Breast epithelium (tissue), 4 donors: ENCODE measurements at places on chromosomes 11 and 22. TPM values are rescaled to one million over a fixed set of nuclear protein-coding genes. Genes with fewer than 3 reads are reported as not detected.

GRCh38 chr11:28964811-28965210 is 856.6 kb downstream of the METTL15 start:
- DNase-seq, result no peak

DNA sequence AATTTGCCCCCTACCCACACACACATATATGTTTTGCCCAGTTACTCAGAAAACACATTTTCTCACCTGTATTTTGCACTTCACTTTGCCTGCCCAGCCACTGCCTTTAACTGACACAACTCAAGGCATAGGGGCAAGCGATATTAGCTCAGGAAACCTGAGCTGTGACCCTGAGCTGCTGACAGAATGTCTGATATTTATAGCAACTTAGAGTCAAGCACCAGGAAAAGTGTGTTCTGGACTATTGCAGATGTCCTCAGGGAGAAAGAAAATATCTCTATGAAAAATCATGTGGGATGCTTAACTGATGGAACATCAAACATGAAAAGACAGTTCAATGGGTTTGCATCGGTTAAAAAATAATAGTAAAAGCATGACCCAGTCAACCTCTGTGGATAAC is 63.9 kb upstream of the SLC35C1 start:
- no peak for DNase-seq

- DNase-seq, result no peak
Measured at GRCh38 chr11:11608783-11609232, 13.0 kb downstream of the GALNT18 start.

GRCh38 chr11:47460571-47461235 is 11.8 kb upstream of the RAPSN start:
- DNase-seq, result no peak

- DNase-seq, result no peak
Measured at GRCh38 chr11:73270855-73271477, 1.2 kb upstream of the P2RY6 start.

DNA sequence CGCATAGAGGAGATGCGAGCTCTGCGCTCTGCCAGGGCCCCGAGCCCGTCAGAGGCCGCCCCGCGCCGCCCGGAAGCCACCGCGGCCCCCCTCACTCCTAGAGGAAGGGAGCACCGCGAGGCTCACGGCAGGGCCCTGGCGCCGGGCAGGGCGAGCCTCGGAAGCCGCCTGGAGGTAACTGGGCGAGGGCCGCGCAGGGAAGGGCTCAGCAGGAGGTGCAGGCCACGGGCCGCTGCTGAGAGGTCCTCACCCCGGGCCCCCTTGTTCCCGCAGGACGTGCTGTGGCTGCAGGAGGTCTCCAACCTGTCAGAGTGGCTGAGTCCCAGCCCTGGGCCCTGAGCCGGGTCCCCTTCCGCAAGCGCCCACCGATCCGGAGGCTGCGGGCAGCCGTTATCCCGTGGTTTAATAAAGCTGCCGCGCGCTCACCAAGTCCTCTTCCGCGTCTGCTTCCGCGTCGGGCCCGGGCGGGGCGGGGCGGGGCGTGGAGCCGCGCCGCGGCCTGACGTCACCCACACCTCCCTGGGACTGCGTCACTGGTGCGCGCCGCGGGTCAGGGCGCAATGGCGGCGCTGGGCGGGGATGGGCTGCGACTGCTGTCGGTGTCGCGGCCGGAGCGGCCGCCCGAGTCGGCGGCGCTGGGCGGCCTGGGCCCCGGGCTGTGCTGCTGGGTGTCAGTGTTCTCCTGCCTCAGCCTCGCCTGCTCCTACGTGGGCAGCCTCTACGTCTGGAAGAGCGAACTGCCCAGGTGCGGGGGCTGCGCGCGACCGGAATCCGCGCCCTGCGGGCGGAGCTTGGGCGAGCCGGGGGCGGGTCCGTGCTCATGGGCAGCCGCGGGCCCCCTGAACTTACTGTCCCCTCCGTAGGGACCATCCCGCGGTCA is at the start of gene RCE1:
Gene RCE1 (plus strand): TSS at position 546 of the 880 bp plus-strand sequence. CDS start 15 bp downstream, at position 561.
- DNase-seq, result peak; percentile 89

DNA sequence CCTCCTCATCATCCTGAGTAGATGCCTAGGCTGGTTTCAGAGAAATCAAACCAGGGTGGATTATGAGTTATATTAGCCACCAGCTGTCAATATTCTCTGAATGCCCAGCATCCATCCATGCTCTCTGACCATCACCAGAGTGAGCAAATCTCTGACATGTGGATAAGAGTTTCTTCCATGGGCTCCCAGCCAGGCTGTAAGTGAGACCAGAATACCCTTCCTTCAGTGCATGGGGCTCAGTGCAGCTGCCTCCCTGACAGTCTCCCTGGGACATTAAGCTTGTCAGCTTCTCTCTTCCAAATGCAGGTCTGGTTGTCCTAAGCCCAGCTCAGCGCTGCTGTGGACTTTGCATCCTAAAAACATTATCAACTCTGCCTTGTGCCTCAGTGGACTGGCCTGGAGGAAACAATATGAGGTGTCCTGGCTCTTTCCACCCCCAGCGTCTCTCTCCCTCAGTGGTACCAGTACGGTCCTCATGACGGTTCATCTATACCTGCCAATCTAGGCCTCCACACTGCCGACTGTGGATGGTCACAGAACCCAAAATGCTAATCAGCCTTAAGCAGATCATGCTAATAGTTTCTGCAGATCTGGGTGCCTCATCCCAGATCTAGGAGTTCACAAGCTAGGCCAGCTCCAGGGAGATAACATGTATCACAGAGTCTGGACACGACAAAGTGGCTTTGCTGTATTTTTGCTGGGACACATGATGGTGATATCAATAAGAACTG is 41.6 kb upstream of the PRAME start:
- DNase-seq, result no peak

- no peak for DNase-seq
Measured at GRCh38 chr11:41313226-41313625, 146.2 kb downstream of the LRRC4C start.

- DNase-seq, result no peak
Measured at GRCh38 chr22:27556371-27556770, 245.2 kb downstream of the MN1 start.

DNA sequence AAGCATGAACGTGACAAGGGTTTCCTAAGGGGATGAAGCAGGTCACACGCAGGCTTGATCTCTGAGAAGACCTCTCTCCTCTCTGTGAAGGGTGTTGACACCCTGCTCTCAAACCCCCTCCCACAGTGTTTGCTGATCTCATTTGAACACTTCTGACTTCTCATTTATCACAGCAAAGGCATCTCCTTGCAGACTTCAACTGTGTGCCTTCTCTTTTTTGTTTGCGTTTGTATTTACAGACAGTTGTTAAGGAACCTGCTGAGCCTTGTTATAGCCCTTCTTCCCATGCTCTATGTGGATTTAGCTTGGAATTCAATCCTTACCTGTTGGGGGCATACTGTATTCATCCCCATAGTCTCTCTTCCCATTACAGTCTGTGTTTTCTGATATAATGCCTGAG is 206.5 kb downstream of the NELL1 start:
- DNase-seq, result no peak

DNA sequence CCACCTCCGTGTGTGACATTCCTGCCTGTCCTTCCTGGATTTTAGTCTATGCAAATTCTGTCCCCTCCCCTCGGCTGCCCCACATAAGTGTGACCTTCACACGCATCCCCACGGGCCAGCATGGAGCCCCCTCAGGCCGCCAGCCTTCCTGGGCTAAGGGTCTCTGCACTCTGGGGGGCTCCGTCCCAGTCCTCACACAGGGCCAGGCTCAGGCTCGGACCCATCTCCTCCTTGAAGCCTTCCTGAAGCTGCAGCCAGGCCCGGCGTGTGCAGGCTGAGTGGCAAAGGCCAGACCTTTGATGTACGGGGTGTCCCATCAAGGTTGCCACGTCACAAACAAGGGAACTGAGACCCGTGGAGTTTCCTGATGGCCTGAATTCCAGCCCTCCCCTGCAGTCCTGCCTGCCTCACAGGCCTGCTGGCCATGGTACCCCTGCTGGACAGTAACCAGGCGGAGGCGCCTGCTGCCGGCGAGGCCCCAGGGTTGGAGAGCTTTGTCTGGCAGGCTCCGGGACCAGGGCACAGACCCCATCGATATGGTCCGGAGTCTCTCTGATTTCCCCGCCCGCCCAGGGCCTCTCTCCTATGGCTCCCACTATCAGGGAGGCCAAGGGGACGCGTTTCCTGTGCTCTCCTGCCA is 791.7 kb downstream of the BRD1 start:
- DNase-seq, result no peak

DNA sequence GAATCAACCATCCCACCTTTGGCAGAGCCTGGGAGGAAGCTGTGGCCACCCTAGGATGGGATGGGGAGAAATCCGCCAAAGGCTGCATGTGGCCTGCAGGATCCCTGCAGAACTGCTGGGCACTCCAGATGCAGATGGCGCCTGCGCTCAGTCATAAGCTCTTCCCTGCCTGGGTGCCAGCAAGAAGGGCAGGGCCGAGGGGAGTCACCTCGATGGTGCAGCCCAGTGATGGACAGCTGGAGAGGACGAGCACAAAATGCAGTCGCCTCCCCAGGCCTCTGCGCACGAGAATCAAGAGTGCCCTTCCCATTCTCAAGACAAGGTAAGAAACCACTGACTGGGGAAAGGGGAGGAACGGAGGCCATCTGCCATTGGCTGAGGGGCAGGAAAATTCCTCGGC is 693.6 kb downstream of the TBC1D22A start:
- no peak for DNase-seq

DNA sequence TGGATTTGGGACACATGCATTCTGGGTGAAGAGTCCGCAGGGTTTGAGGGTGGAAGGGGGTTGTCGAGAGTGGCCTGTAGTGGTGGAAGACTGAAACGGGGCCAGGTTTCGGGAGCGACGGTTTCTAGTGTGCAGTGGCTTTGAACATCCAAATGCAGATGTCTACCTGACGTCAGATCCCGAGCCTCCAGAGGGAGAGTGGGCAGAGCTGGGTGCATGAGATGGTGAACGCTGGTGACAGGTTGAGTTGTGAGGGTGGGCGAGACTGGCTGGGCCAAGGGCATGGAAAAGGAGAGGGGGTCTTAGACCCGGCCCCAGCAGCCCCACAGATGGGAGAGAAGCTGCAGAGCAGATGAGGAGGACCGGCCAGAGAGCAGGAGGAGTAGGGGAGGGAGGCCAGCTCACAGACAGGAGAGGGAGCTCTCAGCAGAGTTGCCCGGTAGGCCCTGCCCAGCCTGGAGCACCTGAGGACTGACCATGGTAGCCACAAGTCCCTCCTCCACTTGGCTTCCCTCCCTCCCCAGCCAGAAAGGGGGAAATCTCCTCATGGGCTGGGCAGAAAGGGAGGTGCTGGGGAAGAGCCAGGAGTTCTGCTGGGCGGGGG is 14.2 kb downstream of the KCNJ4 start:
- no peak for DNase-seq

DNA sequence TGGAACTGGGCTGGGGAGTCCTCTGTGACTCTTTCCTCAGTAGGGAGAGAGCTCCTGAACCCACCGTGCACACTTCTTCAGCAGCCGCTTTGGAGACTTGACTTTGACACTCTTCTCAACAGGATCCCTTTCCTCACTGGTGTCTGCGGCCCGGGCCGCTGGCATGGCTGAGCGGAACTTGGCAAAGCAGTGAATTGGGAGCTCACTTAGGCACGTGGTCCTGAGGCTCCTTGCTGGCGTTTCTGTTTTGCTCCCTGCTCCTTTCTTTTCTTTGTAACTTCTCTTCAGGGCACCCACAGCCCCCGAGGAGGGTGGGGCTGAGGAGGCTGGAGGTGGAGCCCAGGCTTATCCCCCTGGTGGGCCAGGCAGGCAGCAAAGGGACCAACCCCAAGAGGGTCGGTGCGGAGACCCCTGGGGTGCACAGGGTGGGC is 8.4 kb upstream of the KCNQ1OT1 start:
- no peak for DNase-seq

GRCh38 chr11:26702406-26702805 is 19.5 kb downstream of the SLC5A12 start:
- no peak for DNase-seq

- DNase-seq, result no peak
Measured at GRCh38 chr11:100863080-100863581, 176.0 kb downstream of the ARHGAP42 start.

DNA sequence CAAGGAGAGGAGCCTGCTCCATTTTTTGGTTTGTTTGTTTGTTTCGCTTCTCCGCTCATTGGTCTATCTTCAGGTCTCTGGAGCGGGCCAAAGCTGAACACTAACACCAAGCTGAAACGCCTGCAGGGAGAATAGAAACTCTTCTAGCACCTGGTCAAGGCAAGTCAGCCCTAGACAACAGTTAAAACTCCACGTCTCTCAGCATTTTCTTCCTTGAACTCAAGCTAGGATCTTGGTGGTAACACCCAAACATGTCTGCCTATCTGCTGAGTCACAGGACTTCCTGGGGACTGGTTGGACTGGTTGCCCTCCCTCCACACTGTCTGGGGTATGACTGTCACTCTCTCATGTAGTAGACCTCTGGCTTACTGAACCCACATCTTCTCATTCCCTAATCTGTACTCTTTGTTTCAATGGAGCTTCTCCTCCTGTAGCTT is 23.9 kb upstream of the RBFOX2 start:
- DNase-seq, result no peak

GRCh38 chr11:34313099-34313517 is 44.7 kb downstream of the ABTB2 start:
- peak; percentile 24 for DNase-seq

DNA sequence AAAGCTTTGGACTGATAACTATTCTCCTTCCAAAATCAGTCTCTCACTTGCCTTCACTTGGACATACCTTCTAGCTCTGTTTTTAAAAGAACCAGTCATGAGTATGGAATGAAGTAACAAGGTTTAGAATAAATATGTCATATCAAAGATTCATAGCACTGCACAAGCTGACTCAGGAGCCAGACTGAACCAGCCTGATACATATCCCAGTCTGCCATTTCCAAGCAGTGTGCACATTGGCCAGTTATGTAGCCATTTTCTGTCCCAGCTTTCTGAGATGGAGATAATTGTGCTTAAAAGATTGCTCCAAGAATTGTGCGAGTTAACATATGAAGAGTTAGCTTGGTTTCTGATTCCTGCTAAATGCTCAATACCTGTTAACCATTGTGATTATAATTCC is 311.3 kb downstream of the C11orf87 start:
- no peak for DNase-seq

GRCh38 chr11:44916331-44916730 is 34.4 kb downstream of the TP53I11 start:
- DNase-seq, result no peak

DNA sequence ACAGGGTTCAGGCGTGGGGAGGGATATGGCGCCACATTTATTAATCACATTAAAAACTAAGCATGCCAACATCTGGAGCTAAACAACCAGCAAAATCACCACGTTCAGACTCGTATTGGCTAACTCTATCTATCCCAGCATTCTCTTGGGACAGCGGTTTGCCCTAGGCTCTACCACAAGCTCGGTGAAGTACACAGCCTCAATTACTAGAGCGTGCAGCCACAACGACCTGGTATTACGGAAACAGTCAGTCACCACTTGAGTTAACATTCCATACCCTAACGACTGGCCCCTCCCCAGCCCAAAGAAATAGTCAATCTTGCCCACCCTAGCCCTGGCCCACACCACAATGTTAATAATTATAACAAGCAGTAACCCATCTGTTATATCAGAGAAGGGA is 32.1 kb downstream of the APOL5 start:
- DNase-seq, result no peak

- no peak for DNase-seq
Measured at GRCh38 chr11:67120881-67121710, 2.0 kb downstream of the KDM2A start.

Gene TRIM22
- total RNA-seq, result 62.3 TPM

Gene ISX
- total RNA-seq, result not detected

Gene OR5M10
- not detected for total RNA-seq

Gene DDX25
- not detected for total RNA-seq

Gene KCNK4
- total RNA-seq, result not detected

Gene PGR
- total RNA-seq, result 1.8 TPM
